ENCODE measurements at places on chromosomes 2 and 18.

GRCh38 chr2:225008935-225009334 is 33.3 kb downstream of the DOCK10 start:
- H3K27ac ChIP-seq: no peak overlapping the region
- H3K36me3 ChIP-seq: peaks cover 4% of the 10 kb centered on the region
- no peaks in the 10 kb centered on the region for H3K27me3 ChIP-seq
- H3K4me3 ChIP-seq: no peak overlapping the region
- H3K4me1 ChIP-seq: peaks cover 29% of the 10 kb centered on the region
- no peak for DNase-seq

DNA sequence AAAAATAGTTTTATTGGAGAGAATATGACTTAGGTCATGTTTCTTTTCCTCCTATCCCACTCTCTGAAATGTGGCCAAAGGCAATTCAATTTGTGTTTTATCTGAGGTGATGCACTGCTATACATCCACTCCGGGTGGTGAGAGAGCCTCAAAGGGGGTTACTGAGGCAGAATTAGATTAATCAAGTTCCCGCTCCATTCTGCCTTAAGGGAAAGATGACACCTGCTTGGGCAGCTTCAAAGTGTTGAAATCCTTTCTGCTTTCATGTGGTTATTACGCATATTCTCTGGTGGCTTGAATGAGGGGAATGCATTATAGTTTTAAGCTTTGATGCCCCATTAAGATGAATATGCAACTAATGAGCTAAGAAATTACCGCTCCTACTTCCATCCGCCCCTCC is 213.0 kb upstream of the TMEFF2 start:
- no peak for DNase-seq
- no peaks in the 10 kb centered on the region for H3K36me3 ChIP-seq
- H3K27me3 ChIP-seq: no peaks in the 10 kb centered on the region
- no peak overlapping the region for H3K4me3 ChIP-seq

- no peak overlapping the region for H3K4me3 ChIP-seq
- no peak overlapping the region for H3K27ac ChIP-seq
- no peaks in the 10 kb centered on the region for H3K4me1 ChIP-seq
- no peaks in the 10 kb centered on the region for H3K36me3 ChIP-seq
Observed at GRCh38 chr2:119522671-119523070, 1.6 kb downstream of the SCTR start.

- no peaks in the 10 kb centered on the region for H3K27me3 ChIP-seq
- DNase-seq: no peak
- H3K4me1 ChIP-seq: peaks cover 8% of the 10 kb centered on the region
- no peak overlapping the region for H3K27ac ChIP-seq
- no peak overlapping the region for H3K4me3 ChIP-seq
- no peaks in the 10 kb centered on the region for H3K36me3 ChIP-seq
Observed at GRCh38 chr2:234267534-234267933, 217.0 kb downstream of the SPP2 start.

DNA sequence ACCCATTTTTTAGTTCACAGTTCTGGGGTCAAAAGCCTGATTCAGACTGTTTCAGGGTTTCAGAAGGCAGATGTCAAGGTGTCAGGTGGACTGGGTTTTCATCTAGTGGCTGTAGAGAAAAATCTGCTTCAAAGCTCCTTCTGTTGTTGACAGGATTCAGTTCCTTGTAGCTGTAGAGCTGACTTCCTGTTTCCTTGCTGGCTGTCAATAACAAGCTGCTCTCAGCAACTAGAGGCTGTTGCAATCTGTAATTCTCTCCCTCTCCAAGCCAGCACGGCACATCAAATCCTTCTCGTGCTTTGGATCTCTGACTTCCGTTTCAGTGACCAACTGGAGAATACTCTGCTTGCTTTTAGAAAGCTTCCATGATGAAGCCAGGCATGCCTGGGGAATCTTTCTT is 179.4 kb downstream of the DOK6 start:
- no peaks in the 10 kb centered on the region for H3K27me3 ChIP-seq
- peak overlapping the region; percentile 13 for H3K27ac ChIP-seq
- H3K4me1 ChIP-seq: peaks cover 10% of the 10 kb centered on the region
- H3K36me3 ChIP-seq: no peaks in the 10 kb centered on the region
- H3K4me3 ChIP-seq: peak overlapping the region; percentile 28

DNA sequence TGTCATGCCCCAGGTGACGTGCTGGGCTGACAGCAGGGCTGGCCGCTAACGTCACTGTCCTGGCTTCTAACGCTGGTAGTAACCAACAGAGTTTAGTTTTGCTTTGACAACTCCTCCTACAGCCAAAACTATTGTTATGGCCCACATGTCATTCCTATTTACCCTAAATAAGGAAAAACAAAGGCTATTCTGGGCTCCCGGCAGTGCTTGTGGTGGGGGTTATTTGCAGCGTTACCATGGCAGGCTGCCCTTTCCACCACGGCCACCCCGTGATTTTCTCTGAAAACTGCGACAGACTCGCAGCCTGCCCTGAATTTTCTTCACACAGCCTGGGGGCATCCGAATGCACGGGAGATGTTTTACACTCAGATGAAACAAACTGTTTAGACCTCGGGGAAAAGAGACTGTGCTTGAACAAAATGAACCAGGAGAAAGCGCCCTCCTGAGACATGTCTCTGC is 115.2 kb downstream of the FAM210A start:
- H3K4me3 ChIP-seq: peak overlapping the region; percentile 51
- H3K27ac ChIP-seq: peak overlapping the region; percentile 38
- peak; percentile 39 for DNase-seq
- peaks cover 77% of the 10 kb centered on the region for H3K4me1 ChIP-seq

- H3K27me3 ChIP-seq: no peaks in the 10 kb centered on the region
- H3K4me3 ChIP-seq: no peak overlapping the region
- no peak for DNase-seq
- peaks cover 17% of the 10 kb centered on the region for H3K4me1 ChIP-seq
Observed at GRCh38 chr2:69703189-69703588, 38.7 kb upstream of the ANXA4 start.

DNA sequence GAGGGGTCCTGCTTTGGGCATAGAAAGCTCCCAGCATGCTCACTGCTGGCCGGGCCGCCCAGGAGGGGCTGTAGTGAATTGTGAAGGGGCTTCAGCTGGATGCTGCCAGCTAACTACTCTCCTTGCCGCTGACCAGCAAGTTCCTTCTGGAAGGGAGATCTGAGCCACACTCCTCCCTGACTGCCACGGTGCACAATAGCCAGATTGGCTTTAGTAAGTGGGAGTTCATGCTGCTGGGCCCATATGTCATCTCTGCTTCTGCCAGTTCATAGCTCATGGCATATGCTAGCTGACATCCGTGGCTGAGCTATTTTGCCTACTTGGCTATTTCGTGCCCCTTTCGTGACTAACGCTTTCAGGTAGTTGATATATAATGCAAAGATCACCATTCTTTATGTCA is 51.6 kb upstream of the ROCK2 start:
- DNase-seq: no peak
- no peak overlapping the region for H3K27ac ChIP-seq
- no peaks in the 10 kb centered on the region for H3K27me3 ChIP-seq
- no peak overlapping the region for H3K4me3 ChIP-seq

DNA sequence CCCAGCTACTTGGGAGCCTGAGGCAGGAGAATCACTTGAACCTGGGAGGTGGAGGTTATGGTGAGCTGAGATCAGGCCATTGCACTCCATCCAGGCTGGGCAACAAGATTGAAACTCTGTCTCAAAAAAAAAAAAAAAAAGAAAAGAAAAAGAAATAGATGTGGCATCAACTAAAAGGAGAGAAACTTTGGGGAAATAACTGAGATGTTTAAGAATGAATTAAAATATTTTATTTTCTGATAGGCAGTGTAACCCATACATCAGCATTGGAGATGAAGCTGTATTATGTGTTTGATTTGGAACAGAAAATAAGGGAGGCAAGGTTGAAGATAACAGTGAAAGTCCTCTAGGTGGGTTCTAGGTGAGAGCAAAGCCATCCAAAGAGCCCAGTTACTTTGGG is 110.7 kb upstream of the HNRNPA3 start:
- no peaks in the 10 kb centered on the region for H3K4me1 ChIP-seq
- H3K36me3 ChIP-seq: no peaks in the 10 kb centered on the region
- H3K27ac ChIP-seq: no peak overlapping the region
- DNase-seq: no peak

- no peak overlapping the region for H3K27ac ChIP-seq
- H3K4me3 ChIP-seq: no peak overlapping the region
- no peak for DNase-seq
- no peaks in the 10 kb centered on the region for H3K27me3 ChIP-seq
- H3K4me1 ChIP-seq: no peaks in the 10 kb centered on the region
- H3K36me3 ChIP-seq: no peaks in the 10 kb centered on the region
Observed at GRCh38 chr2:41160439-41160838, 708.5 kb upstream of the SLC8A1 start.

DNA sequence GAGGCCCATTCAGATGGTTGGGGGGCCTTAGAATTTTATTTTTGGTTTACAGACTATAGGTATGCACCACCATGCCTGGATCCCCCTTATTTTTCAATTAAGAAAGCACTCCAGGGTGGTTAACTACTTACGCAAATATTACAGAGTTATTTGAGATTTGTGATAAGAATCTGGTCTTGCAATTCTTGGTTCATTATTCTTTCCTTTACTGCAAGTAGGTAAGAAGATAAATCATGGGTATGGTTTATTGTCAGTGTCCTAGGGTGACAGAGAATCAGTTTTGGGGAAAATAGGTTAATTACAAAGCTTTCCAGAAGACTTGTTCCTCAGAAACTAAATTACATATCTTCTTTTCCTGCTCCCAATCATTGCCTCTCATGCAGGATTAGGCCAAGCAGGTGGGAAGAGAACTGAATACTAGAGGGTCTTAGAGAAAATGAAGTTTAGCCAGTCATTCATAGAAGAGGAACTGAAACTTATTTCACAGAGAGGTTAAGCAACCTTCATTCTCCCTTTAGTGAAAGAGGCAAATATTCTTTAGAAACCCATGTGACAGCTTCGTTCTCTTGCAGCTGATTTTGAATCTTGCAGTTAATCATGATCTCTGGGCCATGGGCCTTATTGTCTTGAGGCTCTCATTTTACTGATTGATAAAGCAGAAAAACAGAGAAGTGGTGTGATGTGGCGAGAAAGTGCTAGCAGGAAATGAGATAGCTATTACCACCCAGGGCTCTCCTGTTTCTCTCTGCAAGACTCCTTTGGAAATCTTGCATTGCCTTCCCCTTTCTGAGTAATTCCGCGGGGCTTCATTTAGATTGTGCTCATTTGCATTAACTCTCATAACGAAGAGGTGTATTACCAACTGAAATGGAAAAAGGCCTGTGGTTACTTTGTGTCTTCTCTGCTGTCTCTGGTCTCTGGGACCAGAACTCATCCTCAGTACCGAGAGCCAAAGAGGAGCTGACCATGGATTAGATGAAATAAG is 44.8 kb upstream of the ARHGAP25 start:
- no peaks in the 10 kb centered on the region for H3K27me3 ChIP-seq
- no peak overlapping the region for H3K27ac ChIP-seq
- H3K36me3 ChIP-seq: no peaks in the 10 kb centered on the region
- no peak overlapping the region for H3K4me3 ChIP-seq
- peaks cover 2% of the 10 kb centered on the region for H3K4me1 ChIP-seq
- DNase-seq: no peak

DNA sequence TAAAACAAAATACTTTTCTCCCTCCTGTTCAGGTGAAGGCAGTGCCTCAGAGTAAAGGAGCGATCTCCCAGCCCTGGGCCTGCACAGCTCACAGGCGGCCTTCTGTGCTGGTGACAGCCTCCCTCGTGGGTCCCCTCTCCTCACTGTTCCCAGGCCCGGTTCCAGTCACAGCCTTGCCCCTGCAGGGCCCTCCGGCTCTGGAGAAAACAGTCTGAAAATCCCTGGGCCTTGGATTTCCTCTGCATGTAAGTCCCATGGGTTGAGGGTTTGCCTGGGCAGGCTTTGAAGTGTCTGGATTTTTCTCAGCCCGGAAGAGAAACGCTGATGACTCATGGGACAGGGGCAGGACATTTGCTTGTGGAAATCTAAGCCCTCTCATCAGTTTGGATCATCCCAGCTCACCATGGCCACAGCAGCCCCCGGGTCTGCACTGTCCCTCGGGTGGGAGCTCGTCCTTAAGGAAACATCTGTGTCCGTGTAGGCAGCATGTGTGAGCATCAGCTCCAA is 186.1 kb upstream of the RAB12 start:
- H3K27me3 ChIP-seq: no peaks in the 10 kb centered on the region
- no peaks in the 10 kb centered on the region for H3K36me3 ChIP-seq
- no peaks in the 10 kb centered on the region for H3K4me1 ChIP-seq
- DNase-seq: no peak
- H3K27ac ChIP-seq: no peak overlapping the region

DNA sequence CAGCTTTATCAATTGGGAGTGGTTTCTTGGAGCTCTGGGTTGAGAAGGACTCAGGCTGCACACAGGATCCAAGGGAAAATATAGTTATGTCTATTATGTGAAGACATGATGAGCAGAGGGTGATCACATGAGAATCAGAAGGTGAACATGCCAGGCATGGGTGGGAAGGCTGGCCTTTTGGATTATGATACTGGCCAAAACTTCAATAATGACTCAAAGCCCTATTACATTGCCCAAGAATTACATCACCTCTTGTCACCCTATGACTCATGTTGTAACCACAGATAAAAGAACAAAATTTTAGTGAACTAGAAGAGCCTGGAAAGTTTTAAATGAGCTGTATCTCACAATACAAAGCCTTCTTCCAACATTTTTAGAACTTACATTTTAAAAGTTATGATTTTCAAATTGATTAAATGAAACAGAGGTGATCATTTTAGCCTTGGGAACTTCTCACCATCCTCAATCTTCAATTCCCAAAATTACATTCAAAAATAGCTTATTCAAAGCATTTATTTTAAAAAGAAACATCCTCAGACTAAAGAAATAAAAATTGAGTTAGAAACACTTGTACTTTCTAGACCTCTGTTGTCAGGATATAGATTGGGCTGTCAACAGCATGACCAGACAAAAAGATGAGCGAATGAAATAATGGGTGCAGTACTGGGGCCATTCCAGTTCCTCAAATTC is 428.3 kb downstream of the MBD2 start:
- no peaks in the 10 kb centered on the region for H3K4me1 ChIP-seq
- H3K36me3 ChIP-seq: no peaks in the 10 kb centered on the region
- DNase-seq: no peak
- H3K27ac ChIP-seq: no peak overlapping the region
- H3K27me3 ChIP-seq: no peaks in the 10 kb centered on the region
- H3K4me3 ChIP-seq: no peak overlapping the region

GRCh38 chr2:66813525-66813924 is 378.6 kb downstream of the MEIS1 start:
- H3K27me3 ChIP-seq: no peaks in the 10 kb centered on the region
- no peaks in the 10 kb centered on the region for H3K4me1 ChIP-seq
- no peaks in the 10 kb centered on the region for H3K36me3 ChIP-seq

- H3K4me1 ChIP-seq: no peaks in the 10 kb centered on the region
- no peaks in the 10 kb centered on the region for H3K36me3 ChIP-seq
- DNase-seq: no peak
- no peak overlapping the region for H3K4me3 ChIP-seq
- no peak overlapping the region for H3K27ac ChIP-seq
- no peaks in the 10 kb centered on the region for H3K27me3 ChIP-seq
Observed at GRCh38 chr2:138090330-138090729, 126.1 kb downstream of the HNMT start.

- H3K27me3 ChIP-seq: peaks cover 16% of the 10 kb centered on the region
- no peaks in the 10 kb centered on the region for H3K36me3 ChIP-seq
- H3K4me1 ChIP-seq: no peaks in the 10 kb centered on the region
- DNase-seq: no peak
- no peak overlapping the region for H3K4me3 ChIP-seq
Observed at GRCh38 chr2:32951672-32952071, 4.9 kb downstream of the LTBP1 start.
